Hematopoietic multipotent progenitor cell (in vitro differentiated cells): ENCODE measurements at places on chromosomes 16 and 17.

- no peak for DNase-seq
Observed at GRCh38 chr17:50102164-50102991, 7.2 kb downstream of the PDK2 start.

DNA sequence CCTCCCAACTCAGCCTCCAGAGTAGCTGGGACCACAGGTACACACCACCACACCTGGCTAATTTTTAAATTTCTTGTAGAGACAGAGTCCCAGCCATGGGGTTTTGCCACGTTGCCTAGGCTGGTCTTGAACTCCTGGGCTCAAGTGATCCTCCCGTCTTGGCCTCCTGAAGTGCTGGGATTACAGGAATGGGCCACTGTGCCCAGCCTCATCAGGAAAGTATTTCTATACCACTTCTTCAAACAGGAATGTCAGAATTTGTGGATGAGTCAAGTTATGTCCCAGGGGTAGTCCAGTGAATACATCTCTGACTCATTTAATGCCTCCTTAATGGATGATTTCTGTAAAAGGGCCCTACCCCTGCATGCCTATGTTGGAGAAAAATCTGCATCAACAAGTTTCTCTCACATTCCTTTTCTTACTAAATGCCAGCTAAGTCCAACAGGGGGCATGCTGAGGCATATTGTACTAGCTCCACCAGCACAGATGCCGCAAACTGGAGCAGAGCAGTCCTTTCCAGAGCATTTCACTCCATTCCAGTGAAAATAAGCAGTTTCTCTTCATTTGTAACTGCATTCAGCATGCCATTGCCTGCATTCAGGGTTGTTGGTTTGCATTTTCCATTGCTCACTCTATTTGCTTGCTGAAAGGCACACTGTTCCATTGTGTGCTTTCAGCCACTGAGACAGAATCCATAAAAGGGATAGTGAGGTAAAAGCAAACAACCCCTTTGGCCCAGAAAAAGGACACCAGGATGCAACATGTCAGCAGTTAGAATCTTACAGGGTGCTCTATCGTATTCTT, 5.3 kb upstream of the CAVIN1 start:
- DNase-seq, result no peak

GRCh38 chr16:73280388-73280787, 232.5 kb upstream of the ZFHX3 start:
- no peak for DNase-seq

- no peak for DNase-seq
Observed at GRCh38 chr17:57864273-57864672, 14.4 kb upstream of the MRPS23 start.
